ENCODE measurements at places on chromosomes 2 and 18. TPM values are rescaled to one million over a fixed set of nuclear protein-coding genes. Genes with fewer than 3 reads are reported as not detected.

RGPD4 gene
- total RNA-seq, result not detected

POMC gene
- not detected for total RNA-seq

PDE1A gene
- total RNA-seq, result 0.08 TPM

GRCh38 chr2:200756618-200757321 is 54.9 kb upstream of the BZW1 start:
- DNase-seq, result no peak

- no peak for DNase-seq
These were observed 211.9 kb downstream of the RBM43 start for GRCh38 chr2:151049746-151050145.

Data from Panc1 (cell line).